ENCODE measurements at places on chromosomes 13 and 19. TPM values are rescaled to one million over a fixed set of nuclear protein-coding genes. Genes with fewer than 3 reads are reported as not detected.
A peak's percentile ranks its signal among the peaks of the same experiment; 100 is the strongest.

The CD37 gene
- total RNA-seq = not detected

The TLE2 gene
- total RNA-seq = not detected

The FAM124A gene
- 3.7 TPM for total RNA-seq

The OR7C1 gene
- not detected for total RNA-seq

The DZIP1 gene
- total RNA-seq = 18.1 TPM

The ABHD13 gene
- total RNA-seq = 8.7 TPM

DNA sequence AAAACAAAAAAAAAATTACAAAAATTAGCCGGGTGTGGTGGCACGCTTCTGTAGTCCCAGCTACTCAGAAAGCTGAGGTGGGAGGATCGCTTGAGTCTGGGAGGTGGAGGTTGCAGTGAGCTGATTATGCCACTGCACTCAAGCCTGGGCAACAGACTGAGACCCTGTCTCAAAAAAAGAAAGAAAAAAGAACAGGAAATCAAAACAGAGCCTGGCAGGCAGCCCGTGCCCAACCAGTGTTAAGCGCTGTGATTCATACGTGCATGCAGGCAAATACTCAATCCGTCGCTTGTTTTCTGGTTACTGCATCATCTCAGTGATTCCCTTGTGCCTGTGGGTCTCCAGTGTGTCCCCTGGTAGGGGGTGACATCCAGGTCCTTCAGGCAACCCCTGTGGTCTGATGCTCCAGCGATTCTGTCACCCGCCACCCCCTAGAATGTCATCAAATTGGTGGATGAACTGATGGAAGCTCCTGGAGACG, 18.1 kb downstream of the DDX39A start:
- DNase-seq = no peak

DNA sequence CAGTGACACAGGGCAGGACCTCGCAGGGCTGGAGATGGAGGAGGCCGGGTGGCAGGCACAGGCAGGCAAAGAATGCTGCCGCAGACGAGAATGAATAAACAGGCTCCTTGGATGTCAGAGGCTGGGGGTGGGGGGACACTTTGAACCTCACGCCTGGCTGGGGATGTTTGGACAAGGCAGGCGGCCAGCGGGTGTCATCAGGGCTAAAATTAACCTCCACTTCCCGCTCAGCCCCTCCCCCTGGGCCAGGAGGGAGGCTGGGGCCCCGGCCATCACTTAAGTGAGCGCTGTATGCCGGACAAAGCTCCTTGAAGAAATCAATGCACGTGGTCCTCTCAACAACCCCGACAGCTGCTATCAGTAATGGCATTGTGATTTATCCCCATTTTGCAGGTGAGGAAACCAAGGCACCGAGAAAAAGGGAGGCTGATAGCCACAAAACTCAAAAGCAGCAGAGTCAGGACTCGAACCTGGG, 10.3 kb upstream of the FUT5 start:
- no peak for DNase-seq

GRCh38 chr13:113457510-113457909, 4.2 kb upstream of the ADPRHL1 start:
- DNase-seq = no peak

- DNase-seq = no peak
Observed at GRCh38 chr13:49997955-49998354, 1.1 kb downstream of the TRIM13 start.

GRCh38 chr13:64446372-64446771, 2783.8 kb downstream of the PCDH9 start:
- DNase-seq = no peak

DNA sequence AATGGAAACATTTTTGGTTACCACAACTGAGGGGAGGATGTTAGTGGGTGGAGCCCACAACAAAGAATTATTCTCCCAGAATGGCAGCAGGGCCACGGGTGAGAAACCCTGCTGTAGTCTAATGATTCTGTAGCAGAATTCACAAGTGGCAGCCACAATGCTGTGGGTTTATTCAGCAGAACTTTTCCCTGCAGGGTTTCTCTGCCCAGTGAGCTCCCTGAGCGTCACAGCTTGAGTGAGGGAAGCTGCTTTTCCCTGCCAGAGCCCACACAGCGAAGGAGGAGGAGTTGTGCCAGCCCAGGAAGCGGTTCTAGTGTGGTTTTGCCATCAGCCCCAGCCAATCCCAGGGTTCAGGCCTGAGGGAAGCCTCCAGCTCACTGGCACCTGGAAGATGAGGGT, 4.4 kb downstream of the ATP12A start:
- DNase-seq = no peak

DNA sequence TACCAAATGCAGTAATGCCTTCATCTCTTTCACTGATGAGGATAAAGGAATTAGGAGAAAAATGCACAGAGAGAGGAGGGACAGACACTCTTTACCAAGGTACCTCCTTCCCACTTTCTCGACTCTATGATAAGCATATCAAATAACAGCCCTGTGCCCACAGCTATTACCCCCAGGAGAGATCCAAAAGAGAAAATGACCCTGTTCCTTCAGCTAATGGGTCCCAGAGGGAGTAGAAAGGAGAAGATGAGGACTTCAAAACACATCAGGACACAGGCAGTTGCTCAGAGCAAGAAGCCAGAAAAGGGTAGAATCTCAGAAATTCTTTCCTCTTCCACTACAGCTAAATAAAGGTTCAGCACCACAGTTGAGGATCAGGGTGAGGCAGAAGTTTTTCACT, 80.6 kb downstream of the ABCC4 start:
- DNase-seq = no peak

- no peak for DNase-seq
Observed at GRCh38 chr13:111393221-111393790, 72.9 kb downstream of the TEX29 start.

DNA sequence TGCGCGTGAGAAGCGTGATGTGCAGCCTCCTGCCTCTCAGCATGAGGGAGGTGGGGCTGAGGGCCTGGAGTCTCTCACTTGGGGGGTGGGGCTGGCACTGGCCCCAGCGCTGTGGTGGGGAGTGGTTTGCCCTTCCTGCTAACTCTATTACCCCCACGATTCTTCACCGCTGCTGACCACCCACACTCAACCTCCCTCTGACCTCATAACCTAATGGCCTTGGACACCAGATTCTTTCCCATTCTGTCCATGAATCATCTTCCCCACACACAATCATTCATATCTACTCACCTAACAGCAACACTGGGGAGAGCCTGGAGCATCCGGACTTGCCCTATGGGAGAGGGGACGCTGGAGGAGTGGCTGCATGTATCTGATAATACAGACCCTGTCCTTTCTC, 8.7 kb downstream of the CD177 start:
- no peak for DNase-seq

- DNase-seq = no peak
Observed at GRCh38 chr19:46591870-46592269, 9.3 kb upstream of the CALM3 start.

GRCh38 chr19:50928831-50929230, 17.6 kb upstream of the KLK4 start:
- DNase-seq = no peak

DNA sequence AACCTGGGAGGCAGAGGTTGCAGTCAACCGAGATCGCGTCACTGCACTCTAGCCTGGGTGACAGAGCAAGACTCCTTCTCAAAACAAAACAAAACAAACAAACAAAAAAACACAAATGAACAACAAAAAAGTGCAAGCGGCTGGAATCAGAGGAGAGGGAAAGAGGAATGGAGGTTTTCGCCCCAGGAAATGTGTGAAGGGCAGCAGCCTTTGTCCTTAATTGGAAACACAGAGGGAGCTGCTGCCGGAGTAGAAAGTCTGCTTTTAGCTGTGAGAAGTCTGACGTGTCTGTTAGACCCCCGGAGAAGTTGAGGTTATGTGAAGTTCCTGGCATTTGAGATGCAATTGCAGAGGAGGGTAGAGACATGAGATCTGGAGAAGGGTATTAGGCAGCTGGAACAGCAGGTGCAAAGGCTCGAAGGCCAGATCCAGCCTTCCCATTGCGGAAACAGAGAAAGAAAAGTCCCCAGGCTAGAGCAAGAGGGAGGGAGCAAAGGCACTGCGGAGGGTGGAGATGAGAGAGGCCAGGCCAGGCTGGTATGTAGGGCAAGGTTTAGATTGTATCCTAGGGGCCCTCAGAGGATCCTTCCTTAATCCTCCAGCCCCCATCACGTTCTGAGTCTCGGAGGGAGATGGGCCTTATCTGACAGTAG, 473 bp downstream of the TMIGD2 start:
- no peak for DNase-seq

DNA sequence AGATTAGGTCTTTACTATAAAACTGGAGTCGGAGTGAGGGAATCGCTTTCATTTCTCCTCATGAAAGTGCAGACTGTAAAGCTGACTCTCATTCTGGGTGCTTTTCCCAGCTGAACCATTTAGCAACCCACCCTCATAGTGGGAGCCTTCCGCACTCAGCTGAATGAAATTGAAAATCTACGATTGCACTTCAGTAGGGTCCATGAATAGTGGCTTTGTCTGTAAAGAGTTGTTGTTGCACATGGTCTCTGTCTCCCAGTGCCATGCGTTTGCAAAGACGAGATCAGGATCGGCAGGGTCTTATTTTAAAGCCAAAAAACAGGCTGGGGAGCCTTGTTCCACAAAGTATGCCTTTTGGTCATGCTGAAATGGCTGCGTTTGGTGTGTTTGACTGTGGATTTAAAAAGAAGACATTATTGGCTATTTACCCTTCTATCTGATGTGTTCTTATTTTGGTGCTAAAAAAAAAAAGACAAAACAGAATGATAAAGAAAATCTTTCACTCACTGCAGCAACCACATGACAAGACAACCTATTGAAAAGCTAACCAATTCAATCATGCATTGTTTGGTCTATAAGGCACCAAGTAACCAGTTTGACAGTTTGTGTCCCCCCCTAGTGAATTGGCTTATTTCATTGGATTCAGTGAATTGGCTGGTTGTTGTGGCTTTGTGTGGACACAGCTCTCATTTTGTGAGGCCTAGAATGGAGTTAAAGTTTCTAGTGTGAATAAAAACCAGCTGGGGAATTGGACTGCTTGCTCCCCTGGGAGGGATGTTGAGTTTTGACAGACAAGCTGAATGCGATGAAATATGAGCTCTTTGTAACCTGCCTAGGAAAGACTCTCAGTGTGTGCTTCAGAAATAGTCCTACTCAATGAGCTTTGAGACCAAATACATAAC, 65.6 kb downstream of the ARHGAP35 start:
- no peak for DNase-seq

DNA sequence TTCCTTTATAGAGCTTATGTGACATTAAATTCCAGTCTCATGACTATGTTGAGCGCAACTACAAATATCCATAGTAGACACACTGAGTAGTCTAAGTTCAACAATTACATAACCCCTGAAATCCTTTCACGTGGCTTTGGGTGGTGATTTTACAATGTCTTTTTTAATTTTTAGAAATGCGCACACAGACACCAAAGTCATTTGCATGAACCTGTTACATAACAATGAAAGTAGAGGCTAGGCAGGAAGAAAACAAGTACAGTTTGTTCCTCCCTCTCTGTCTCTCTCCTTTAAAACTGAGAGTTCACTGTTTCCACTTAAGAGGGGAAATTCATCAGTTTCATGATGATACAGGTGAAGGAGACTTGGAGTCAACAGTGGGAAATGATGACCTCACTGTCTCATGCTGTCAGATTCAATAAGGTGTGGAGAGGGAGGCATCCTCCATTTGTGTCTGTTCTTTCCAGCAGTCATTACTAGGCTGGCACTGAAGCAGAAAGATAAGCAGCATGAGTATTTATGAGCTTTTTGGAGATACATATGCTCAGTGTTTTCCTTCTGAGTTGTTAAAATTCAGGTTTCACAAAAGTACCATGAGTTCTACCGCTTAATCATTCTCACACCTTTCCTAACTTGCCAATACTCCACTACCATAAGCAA, 201.8 kb downstream of the LHFPL6 start:
- DNase-seq = no peak

DNA sequence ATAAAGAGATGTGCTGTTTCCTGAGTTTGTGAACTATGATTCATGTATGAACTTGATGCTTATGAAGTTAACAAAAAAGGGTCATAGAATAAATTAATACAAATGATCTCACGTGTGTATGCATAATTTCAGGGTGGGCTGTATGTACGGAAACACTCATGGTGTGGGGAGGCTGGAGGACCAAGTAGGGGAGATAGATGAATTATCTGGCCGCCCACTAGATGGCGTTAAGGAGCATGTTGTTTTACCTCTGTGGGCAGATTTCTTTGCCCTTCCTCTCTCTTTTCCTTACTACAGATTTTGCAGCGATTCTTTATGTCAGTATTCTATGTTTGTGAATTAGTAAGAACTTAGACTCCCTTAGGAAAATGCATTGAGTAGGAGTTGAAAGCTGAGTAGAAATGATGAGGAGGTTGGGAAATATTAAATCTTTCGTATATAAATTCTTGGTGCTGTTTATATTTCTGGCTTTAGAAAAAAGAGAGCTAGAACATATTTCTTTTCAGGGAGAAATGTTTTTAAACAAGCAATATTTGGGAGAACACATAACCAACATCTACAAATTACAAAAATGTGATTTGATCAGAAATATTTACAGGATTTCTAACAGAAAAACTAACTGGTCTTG, 47.4 kb upstream of the TMTC4 start:
- peak; percentile 73 for DNase-seq

DNA sequence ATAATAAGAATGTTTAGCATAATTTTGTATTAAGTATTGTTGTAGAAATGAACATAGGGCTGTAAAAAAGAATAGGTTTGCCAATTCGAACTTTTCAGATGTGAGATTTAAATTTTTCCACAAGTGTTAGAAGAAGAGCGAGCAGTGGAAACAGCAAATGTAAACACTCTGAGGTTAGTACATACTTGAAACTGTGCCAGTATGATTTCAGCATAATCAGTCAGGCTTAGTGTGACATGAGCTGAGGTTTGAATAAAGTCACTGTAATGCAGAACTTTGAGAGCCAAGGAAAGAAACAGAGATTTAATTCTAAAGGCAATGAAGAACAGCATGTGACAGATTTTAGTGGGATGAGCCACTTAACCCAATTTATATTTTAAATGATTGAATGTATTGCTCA, 2166.4 kb downstream of the PCDH9 start:
- DNase-seq = no peak

DNA sequence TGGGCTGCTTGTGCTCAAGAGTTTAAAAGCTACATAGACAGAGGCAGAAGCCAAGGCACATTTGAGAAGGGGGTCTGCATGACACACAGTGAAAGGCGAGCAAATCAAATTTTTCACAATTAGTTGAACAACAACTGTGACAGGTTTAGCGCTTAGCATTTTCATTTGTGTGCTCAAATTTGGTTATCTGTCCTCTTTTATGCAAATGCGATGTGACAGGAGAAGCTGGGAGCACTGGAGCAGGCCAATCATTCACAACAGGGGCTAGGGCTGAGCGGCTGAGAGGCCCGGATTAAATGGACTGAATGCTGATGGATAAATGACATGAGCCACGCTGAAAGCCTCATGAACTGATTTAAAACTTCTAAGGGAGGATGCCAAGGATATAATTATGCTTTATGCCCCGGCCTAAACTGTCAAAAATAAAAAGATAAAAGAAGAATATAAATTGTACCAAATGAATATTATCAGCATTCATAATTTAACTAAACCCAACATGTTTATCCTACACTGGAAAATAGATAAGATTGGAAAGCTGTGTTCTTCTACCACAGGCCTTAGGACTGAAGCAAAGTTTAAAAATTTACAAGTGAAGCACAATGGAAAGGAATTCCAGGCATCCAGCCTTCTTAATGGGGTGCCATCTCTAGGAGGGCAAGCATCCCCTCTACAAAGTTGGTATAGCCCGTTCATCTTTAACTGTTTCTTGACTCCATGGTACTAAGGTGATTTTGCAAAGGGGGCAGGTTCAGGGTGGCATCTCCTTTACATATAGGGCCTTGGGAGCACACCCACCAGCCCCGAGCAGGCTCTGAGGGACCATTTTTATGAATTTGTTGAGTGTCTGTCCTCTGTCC, 117.9 kb downstream of the RBM26 start:
- DNase-seq = peak; percentile 37

GRCh38 chr13:99303863-99304521, 3.2 kb downstream of the GPR183 start:
- DNase-seq = no peak

- no peak for DNase-seq
Observed at GRCh38 chr13:94783489-94783888, 71.1 kb upstream of the SOX21 start.

Data from glutamatergic neuron (in vitro differentiated cells).